Cortex of kidney (tissue), 1 donor: ENCODE measurements at places on chromosomes 7 and 10.

GRCh38 chr7:110534241-110534931, 556.5 kb upstream of the LRRN3 start:
- no peak for DNase-seq

DNA sequence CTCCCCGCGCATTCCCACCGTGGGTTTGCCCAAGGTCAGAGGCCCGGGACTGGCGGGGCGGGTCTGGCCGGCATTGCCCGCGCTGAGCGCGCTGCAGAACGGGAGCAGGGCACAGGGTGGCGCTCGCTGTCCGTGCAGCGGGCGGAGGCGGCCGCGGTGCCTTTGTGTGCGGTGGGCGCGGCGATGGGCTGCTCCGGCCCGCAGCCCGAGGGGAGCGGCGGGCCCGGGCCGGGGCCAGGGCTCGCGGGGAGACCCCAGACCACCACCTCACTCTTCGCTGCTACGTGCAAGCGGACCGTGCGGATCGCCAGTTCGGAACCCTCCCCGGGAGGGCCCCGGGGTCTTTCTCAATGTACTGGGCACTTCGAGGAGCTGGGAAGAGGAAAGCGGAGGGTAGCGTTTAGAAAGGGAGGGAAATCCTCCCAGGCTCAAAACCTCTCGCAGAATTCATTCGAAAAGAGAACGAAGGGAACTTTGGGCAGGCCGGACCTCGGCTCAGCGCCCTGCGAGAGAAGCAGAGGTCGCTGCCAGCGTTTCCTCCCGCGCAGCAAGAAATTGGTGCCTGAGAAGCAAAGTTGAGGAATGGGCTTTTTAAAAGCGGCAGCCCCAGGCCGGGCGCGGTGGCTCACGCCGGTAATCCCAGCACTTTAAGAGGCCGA, 8.5 kb downstream of the SP8 start:
- DNase-seq, result no peak

- no peak for DNase-seq
These were observed 74.9 kb downstream of the TCF7L2 start for GRCh38 chr10:113024930-113025329.

GRCh38 chr10:114561008-114561523, 97.0 kb downstream of the ABLIM1 start:
- no peak for DNase-seq

- no peak for DNase-seq
These were observed 26.5 kb upstream of the SPOCK2 start for GRCh38 chr10:72114706-72115450.

GRCh38 chr7:14717816-14718215, 184.7 kb downstream of the DGKB start:
- no peak for DNase-seq
